ENCODE measurements at places on chromosomes 12 and 14. TPM values are rescaled to one million over a fixed set of nuclear protein-coding genes. Genes with fewer than 3 reads are reported as not detected.
A peak's percentile ranks its signal among the peaks of the same experiment; 100 is the strongest.

TAS2R20 gene
- 2.1 TPM for total RNA-seq

HCAR2 gene
- total RNA-seq: 0.52 TPM

CELA1 gene
- total RNA-seq: not detected

MUCL1 gene
- not detected for total RNA-seq

NRIP2 gene
- total RNA-seq: not detected

DENND5B gene
- 0.93 TPM for total RNA-seq

KITLG gene
- total RNA-seq: not detected

ACOT6 gene
- not detected for total RNA-seq

PTGER2 gene
- total RNA-seq: 67.9 TPM

A2M gene
- not detected for total RNA-seq

AMIGO2 gene
- total RNA-seq: 11.6 TPM

DNA sequence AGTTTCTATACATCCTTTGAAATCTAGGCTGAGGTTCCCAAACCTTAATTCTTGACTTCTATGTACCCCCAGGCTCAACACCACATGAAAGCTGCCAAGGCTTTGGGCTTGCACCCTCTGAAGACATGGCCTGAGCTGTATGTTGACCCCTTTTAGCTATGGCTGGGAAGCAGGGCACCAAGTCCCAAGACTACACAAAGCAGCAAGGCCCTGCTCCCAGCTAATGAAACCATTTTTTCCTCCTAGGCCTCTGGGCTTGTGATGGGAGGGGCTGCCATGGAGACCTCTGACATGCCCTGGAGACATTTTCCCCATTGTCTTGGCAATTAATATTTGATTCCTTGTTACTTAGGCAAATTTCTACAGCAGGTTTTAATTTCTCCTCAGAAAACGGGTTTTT lies 207.0 kb downstream of the ADAMTS20 start:
- no peak for DNase-seq

- DNase-seq: no peak
Observed at GRCh38 chr14:58428118-58428683, 682 bp downstream of the KIAA0586 start.

DNA sequence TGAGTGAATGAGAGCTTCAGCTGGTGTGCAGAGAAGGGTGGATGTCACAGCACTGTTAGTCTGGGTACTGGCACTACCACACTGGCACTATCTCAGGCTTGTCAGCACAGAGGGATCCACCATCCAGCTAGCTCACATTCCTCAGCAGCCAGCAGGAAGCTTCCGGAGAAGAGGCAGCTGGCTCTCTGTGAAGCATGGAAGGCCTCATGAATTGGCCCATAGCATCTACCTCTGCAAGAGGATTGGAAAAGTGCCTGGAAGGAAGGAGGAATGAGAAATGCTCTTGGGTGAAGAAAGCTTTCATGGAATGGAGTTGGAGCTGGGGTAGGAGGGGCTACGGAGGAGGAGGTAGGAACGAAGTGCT lies 9.9 kb downstream of the KRT83 start:
- DNase-seq: no peak

- DNase-seq: no peak
Observed at GRCh38 chr12:129873833-129874208, 30.0 kb downstream of the TMEM132D start.

DNA sequence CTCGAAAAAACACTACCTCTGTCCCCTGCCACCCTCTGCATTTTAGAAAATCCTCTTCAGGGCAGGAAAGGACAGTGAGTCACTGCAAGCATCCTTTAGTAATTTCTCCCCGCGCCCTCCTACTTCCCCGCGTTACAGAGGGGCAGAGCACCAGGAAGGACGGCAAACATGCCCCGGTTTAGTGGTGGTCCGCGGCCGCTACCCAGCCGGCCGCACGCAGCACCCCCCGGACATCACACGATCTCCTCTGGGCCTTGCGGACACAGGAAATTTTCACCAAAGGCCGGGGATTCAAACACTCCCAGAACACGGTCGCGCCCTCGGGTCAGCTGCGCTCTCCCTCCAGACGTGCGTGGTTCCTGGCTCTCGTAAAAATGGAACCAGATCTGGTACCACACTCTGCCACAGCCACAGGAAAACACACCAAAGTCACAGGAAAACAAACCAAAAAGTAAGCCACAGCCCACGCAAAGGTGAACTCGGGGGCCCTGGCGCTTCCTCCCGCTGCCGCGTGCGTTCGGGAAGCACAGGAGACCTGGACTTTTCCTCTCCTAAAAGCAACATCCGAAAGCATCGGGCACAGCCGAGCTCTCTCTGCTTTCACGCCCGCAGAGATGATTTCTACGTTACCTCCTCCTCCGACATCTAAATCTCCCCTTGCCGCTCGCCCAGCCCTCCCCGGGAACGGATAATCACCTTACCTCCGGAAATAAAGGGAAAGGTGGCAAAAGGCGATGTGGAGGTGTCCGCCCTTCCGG lies 839 bp downstream of the SLC38A1 start:
- peak; percentile 33 for DNase-seq

- DNase-seq: no peak
Observed at GRCh38 chr12:74903522-74903921, 306.1 kb downstream of the KCNC2 start.

DNA sequence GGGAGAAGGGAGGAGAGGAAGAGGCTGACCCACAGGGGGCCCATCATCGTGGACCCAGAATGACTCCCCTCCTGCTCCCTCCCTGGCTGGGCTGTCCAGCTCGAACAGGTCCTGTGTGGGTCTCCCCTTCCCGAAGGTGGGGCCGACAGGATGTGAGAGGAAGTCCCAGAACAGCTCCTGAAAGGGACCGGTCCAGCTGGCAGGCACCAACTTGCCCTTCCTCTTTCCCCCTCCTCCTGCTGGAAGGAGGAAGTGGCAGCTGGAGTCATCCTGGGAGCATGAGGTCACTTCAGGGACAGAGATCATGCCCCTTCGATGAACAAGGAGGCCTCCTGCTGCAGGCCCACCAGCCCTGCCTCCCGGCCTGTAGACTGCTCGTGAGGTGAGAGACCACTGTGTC lies 35.0 kb upstream of the BEGAIN start:
- DNase-seq: no peak

DNA sequence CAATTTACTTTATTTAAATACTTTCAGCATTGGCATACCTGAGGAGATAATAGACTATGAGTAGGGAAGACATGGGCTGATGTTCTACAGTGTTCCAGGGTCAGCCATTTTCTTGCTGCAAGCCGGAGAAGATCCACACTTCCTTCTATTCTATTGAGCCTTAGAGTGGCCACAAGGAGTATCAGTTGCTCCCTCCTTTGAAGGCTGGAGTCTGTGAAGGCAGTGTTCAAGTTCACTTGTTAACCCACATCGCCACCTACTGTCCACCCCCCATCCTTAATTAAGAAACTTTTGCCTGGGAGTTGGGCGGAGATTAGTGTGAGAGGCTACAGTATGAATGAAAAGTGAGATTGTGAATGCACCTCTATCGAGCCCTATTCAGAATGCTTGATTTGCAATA lies 666.6 kb downstream of the NRXN3 start:
- no peak for DNase-seq

DNA sequence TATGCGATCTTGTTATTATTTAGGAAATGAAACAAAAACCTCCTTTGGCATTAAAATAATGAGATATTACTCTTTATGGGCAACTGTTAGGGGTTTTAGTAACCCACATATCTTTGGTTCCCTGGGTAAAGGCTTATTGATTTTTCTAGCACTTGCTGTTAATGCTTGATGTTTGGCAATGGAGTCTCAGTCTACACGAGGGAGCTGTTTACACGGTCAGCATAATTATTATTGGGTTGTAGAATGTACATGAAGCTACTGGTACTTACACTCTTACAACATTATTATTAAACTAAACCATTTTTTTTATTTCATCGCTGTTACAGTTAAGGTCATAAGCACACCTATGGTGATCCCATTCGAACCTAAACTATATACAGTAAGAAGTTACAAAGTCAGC lies 12.1 kb downstream of the RPS29 start:
- no peak for DNase-seq

Data from activated T-helper 1 cell treated with anti-CD3 and anti-CD28 coated beads, Interleukin-12 subunit alpha, Interleukin-12 subunit beta, Interleukin-2, Interleukin-4 antibody, amounts not matched to agents 30 ng/mL and 10 ng/mL and 1 ng/mL, durations not matched to agents 14 hours and 24 hours and 36 hours (primary cell).